IMR-90 (cell line): ENCODE measurements at places on chromosomes 3 and 15. TPM values are rescaled to one million over a fixed set of nuclear protein-coding genes. Genes with fewer than 3 reads are reported as not detected.

DNA sequence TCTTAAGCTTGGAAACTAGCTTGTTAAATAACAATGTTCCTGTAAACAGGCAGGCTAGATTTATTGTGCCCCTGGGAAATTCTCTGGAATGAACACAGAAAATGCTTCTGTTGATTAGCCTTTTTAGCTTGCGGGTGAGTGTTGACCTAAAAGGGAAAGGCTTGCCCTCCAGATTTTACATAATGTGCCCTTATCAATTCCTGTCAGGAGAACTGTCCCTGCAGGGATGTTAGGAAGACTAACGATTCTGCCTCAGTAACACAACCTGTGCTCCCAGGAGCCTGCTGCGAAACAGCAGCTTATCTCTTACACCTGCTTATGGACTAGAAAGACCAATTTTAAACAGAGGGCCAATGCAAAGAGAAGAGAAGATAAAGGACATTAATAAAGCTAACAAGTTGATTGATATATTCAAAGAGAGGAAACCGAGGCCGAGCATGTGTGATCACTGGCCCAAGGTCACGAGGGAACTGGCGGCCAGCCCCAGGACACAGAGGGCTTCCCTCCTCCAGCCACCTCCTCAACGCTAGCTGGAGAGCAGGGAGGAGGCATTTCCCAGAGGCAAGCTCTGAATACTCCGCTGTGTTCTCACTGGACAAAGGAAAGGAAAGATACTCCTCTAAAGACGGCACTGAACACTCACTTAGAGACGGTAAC lies 48.4 kb upstream of the TJP1 start:
- no peak for DNase-seq

- DNase-seq, result no peak
Measured at GRCh38 chr3:196525141-196525540, 10.0 kb upstream of the SMCO1 start.

GRCh38 chr3:34260271-34261000 lies 462.0 kb downstream of the PDCD6IP start:
- DNase-seq, result peak; percentile 50

PTPN23 gene
- 4.4 and 4.5 TPM in 2 replicates for total RNA-seq

DNA sequence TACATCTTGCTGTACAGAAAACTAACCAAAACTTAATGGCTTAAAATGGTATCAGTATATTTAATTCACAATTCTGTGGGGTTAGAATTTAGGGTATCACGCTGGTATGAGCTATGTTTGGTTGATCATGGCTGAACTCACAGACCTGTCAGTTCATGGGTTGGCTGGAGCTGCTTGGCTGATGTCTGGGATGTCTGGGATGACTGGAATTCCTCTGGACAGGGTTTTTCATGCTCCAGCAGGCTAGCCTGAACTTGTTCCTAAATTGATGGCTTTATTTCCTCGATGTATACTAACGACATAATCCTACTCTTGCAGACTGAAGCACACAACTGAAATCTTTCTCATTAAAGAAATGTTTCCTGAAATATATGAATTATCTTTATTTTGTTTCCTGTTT lies 338.9 kb upstream of the GBE1 start:
- DNase-seq, result peak; percentile 2

GRCh38 chr3:196625331-196625730 lies 14.2 kb upstream of the NRROS start:
- no peak for DNase-seq

GRCh38 chr3:58421004-58421403 lies 12.6 kb downstream of the PDHB start:
- no peak for DNase-seq

- DNase-seq, result no peak
Measured at GRCh38 chr15:81285461-81285860, 38.5 kb downstream of the STARD5 start.

GRCh38 chr3:107899990-107900651 lies 190.7 kb downstream of the CD47 start:
- peak; percentile 54 for DNase-seq

DNA sequence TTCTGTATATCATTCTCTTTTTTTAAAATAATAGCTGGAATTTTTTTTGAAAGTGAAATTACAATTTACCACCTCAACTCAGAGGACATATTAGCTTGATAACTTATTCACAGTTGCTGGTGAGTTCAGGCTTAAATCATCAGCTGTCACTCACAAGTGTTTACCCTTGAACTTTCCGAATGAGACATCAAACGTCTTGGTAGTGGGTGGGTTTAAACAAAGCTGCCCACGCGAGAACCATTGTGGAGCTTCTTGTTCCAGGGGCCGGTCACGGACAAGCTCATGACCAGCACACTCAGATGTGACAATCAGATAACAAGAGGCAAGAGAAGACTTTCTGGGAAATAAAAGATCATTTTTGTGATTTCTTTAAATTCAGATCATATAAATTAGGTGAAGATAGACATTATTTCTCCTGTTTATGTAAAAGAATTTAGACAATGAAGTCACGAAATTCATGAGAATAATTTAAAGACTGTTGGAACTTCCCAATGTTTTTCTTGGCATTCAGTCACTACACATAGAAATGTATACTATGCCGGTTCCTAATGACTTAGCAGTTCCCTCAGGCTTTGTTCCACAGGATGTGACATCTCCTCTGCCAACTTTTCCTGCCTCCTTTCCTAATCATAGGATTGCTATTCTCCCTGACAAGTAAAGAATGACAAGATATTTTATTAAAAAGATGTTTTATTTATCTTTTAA lies 29.3 kb downstream of the BTD start:
- DNase-seq, result peak; percentile 87

DNA sequence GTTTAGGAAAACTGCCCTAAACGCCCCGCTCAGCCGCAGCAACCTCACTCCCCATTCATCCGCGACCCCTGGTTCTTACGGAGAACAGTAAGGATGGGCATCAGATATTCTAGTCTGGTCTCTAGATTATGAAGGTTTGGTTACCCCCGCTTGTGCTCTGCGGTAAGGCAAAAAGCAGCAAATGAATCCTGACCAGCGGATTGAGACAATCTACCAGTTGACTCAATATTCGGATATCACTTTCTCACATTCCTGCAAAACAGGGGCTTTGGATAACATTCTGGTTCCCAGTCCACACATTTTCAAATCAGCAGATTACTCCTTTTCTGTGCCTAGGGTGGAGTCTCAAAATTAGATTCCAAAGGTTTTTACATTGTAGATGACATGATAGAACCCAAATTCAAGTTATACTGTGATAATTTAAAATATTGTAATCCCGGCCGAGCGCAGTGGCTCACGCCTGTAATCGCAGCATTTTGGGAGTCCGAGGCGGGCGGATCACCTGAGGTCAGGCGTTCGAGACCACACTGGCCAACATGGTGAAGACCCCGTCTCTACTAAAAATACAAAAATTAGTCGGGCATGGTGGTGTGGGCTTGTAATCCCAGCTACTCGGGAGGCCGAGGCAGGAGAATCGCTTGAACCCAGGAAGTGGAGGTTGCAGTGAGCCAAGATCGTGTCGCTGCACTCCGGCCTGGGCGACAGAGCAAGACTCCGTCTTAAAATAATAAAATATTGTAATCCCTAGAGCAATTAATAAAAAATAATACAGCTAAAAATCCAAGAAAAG lies 1.1 kb upstream of the CYFIP1 start:
- no peak for DNase-seq

GRCh38 chr15:92069308-92070250 lies 216.1 kb downstream of the SLCO3A1 start:
- peak; percentile 80 for DNase-seq

DNA sequence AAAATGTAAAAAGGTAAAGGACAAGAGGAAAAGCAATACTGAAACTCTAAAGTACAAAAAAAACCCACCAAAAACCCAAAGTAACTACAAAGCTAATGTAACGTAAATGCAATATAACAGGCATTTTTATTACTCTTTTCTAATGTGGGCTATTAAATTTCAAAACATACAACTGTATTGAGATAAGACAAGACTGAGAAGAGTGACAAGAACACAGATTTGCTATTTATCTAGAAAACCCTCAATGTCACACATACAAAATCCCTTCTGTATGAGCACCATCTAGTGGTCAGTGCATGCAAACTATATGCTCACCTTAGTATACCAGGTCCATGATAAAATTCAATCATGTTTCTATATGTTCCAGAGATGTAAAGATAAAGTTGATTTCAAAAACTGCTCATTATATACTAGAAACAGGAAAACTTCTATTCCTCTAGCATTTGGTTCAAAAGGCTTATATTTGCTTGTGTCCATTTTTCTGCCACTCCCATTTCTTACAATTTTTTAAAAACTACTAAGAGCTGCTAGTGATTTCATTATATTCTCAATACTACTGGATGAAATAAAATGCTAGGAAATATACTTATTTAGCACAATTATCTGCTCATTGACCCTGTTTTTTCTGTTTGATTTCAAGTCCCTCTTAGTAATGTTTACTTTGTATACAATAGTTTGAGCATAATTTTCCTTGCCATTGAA lies 111.4 kb downstream of the DLG1 start:
- peak; percentile 66 for DNase-seq

DNA sequence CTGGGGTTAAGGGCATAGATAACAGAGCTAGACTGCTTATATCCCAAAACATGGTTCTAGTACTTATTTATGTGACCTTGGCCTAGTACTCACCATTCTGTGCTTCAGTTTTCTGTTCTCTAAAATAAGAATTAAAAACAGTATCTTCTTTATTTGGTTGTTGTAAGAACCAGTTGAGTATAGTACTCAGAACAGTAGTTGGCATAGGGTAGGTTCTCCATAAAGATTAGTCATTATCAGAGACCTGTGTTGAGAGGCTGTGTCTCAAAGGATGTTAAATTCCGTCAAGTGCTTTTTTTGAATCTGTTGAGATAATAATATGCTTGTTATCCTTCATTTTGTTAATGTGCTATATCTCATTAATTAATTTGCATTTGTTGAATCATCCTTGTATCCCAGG lies 47.4 kb upstream of the OSTN start:
- DNase-seq, result no peak

- DNase-seq, result no peak
Measured at GRCh38 chr3:31106912-31107311, 212.5 kb upstream of the GADL1 start.

GRCh38 chr15:56794553-56795329 lies 61.4 kb upstream of the ZNF280D start:
- DNase-seq, result no peak

GRCh38 chr15:70062321-70062956 lies 35.3 kb downstream of the TLE3 start:
- DNase-seq, result peak; percentile 90

PROK2 gene
- total RNA-seq, result not detected in 2 replicates

DNA sequence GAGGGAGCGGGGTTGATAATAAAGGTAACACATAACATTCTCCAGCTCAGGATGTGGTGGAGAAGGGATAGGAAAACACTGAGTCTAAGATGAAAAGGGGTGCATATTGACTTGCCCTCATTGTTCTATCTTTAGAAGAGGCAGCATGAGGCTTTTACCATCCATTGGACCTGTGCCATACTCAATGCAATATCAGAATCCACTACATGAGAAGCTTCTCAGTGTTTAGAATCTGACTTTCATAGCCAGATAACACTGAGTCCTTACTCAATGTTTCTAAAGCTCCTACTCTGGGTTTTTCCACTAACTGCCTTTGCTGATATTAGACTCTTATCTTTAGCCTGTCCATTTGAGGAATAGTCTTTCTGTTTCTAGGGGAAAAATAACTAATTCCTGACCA lies 24.3 kb upstream of the GADL1 start:
- no peak for DNase-seq

- DNase-seq, result peak; percentile 10
Measured at GRCh38 chr15:75138016-75138999, 63.4 kb upstream of the C15orf39 start.

GRCh38 chr3:108698461-108698860 lies 58.7 kb downstream of the RETNLB start:
- DNase-seq, result no peak

NAA50 gene
- total RNA-seq, result 115 and 125 TPM in 2 replicates

- DNase-seq, result no peak
Measured at GRCh38 chr3:184666442-184666841, 45.4 kb downstream of the MAGEF1 start.

- no peak for DNase-seq
Measured at GRCh38 chr3:163779396-163780344, 1298.6 kb downstream of the SI start.

DNA sequence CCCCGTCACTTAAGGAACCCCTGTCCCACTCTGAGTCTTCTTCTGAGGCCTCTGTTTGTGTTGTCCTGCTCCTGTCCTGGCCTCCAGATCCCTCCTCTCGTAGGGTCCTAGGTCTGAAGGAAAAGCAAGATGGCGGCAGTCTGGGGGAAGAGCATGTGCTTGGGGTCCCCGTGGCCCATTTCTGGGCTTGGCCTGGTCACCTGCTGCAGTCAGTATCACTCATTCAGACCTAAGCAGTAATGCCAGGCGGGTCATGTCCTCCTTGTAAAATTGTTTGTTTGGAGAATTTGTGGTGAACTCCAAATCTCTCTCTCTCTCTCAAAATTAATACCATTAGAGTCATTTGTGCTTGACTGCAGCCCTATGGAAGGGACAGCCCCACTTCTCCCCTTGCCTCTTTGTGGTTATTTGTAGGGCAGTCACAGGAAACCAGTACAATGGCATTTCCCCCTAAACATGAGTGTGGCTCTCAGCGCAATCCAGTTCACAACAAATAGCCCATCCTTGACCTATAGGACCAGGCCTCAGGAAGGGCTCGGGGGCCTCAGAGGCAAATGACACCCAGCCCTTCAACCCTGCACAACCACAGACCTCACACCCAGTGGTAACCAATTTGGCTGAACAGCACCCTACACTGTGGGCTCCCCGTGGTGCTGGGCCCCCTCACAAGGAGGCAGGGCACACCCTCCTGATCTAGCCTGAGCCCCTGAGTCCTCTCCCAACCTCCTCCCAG lies 173.5 kb downstream of the OR4M2 start:
- no peak for DNase-seq

CSPG4 gene
- total RNA-seq, result 12.4 and 14.7 TPM in 2 replicates

DNA sequence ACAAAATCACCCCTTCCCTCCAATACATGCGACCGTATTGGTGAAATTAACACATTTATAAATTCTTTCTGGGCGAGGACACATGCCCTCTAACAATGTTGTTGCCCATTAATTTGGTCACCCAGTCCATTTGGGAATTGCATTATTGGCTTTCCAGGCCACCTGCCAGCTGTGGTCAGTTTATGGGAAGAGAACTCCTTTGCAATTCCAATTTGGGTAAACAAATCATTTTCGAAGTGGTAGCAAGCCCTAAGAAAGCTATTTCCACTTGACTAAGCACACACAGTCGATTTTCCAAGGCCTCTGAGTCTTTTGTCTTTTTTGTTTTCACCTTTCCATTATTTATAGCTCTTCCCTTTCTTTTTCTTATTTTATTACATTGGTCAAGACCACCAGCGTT lies 362.3 kb upstream of the RGMA start:
- no peak for DNase-seq

PPCDC gene
- total RNA-seq, result 5.6 and 13.3 TPM in 2 replicates

PAK6 gene
- total RNA-seq, result not detected in 2 replicates

DNA sequence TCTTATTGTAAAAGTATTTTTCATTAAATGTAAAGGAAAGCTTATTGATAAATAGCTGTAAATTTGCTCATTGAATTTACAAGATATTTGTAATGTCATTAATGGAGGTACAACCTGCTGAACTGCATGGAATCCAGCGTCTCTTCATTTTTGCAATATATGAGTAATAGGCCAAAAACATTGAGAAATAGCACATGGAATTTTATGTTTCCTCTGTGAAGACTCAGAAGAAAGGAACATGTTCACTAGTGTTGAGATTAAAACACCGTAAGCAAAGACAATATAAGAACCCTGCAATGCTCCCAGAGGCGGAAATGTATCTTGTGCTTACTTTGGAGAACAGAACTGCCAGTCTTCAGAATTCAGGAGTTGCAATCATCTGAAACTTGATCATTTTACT lies 167.6 kb downstream of the ALDH1A2 start:
- DNase-seq, result no peak
